ENCODE measurements at places on chromosomes 6 and 20. TPM values are rescaled to one million over a fixed set of nuclear protein-coding genes. Genes with fewer than 3 reads are reported as not detected.

Gene ZKSCAN8
- total RNA-seq, result 14.5 TPM

Gene SHLD1
- 0.98 TPM for total RNA-seq

GRCh38 chr20:62305149-62305764, 2.5 kb downstream of the ADRM1 start:
- H3K27me3 ChIP-seq, result no peaks in the 10 kb centered on the region
- H3K4me3 ChIP-seq, result no peak overlapping the region
- no peak overlapping the region for H3K27ac ChIP-seq
- peaks cover 48% of the 10 kb centered on the region for H3K4me1 ChIP-seq
- DNase-seq, result no peak
- peaks cover 46% of the 10 kb centered on the region for H3K36me3 ChIP-seq

GRCh38 chr6:39753725-39754045, 28.5 kb upstream of the KIF6 start:
- no peaks in the 10 kb centered on the region for H3K27me3 ChIP-seq
- H3K36me3 ChIP-seq, result no peaks in the 10 kb centered on the region
- H3K4me1 ChIP-seq, result peaks cover 7% of the 10 kb centered on the region
- no peak overlapping the region for H3K27ac ChIP-seq
- DNase-seq, result no peak
- H3K4me3 ChIP-seq, result no peak overlapping the region

DNA sequence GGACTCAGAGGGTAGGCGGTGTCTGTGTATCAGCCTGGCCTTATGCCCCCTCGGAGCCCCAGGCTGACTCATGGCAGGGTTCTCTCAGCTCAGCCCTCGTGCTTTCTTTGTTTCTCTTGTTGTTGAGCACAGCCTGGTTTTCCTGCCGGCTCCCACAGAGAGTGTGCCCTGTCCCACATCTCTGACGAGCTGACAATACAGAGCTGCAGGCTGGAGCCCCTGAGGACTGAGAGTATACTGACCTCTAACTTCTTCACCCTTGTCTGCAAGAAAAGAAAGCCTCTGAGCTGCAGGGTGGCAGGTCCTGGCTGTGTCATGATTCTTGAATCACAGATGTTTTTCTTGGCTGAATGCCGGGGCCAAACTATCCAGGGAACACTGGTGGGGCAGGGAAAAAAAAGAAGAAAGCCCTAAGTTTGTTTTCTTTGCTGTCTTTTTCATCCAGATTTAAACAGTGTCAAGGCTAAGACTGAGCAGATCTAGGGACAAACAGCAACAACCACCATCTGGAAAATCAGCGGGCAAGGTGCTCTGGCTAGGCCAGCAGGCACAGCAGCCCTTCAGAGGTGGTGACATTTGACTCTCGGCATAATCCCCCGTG, 63.3 kb upstream of the ZNF133 start:
- no peak overlapping the region for H3K4me3 ChIP-seq
- H3K27me3 ChIP-seq, result no peaks in the 10 kb centered on the region
- no peak for DNase-seq
- H3K36me3 ChIP-seq, result no peaks in the 10 kb centered on the region
- no peak overlapping the region for H3K27ac ChIP-seq
- peaks cover 13% of the 10 kb centered on the region for H3K4me1 ChIP-seq

Measured in vagina (tissue), 2 donors.